Kidney capillary endothelial cell (primary cell): ENCODE measurements at places on chromosomes 7 and 10.

DNA sequence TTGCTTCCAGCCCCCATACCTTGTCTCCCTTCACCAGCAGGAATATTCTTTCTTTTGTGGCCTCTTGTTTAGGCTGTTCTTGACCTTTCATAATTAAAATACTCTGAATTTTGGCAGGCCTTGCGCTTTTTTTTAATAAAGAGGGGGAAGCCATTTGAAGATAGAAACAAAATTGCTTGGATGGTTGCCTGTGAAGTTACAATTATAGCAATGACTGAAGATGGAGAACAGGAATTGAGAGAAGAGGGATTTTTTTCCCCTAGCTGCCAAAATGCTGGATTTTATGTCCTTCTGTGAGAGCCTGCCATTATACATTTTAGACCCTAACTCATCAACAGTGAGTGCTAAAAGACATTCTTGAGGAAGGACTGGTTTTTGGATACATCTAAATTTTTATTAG lies 24.8 kb downstream of the FGFBP3 start:
- no peak for DNase-seq

DNA sequence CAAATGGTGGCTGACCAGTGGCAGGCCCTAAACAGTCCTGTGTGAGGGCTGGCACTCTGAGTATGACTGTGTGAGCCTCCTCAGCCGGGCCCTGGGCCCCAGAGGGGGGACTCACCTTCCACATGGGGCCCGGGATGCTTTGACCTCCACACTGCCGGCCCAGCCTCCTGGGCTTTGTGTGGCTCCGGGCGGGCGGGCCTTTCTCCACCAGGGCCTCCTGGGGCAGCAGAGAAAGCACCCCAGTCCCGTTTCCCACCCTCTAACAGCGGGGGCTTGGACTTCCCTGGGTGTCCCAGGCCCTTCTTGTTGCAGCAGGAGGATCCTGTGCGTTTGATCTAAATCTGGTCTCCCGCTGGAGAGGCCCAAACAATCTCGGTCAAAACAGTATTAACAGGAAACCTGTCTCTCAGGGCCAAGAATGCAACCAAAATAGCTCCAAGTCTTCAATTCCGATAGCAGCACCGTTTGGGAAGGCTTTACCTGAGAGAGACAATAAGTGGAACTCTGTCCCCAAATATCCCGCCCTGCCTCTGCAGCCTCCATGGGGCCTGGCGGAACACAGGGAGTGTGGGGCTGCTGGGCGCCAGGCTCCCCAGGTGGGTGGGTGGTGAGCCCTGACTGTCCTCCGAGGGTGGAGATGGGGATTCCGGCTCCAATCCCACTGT lies 104.8 kb upstream of the ZNF32 start:
- DNase-seq: no peak

DNA sequence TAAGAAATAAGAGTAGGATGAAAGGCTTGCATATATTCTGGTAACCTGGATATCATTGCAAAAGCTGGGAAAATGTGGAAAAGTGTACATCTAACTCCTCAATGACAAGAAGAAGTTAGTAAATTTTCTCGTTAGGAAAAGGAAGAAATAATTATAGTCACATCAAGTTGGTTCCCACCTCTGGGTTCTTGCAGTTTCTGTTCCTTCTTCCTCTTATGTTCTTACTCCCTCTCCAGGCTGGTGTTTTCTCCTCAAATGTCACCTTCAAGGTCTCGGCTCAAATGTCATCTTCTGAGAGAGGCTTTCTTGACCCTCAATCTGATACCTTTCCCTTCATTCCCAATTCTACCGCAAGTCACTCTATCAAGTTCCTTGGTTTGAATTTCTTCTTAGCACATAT lies 64.4 kb downstream of the ENTPD1 start:
- DNase-seq: no peak

DNA sequence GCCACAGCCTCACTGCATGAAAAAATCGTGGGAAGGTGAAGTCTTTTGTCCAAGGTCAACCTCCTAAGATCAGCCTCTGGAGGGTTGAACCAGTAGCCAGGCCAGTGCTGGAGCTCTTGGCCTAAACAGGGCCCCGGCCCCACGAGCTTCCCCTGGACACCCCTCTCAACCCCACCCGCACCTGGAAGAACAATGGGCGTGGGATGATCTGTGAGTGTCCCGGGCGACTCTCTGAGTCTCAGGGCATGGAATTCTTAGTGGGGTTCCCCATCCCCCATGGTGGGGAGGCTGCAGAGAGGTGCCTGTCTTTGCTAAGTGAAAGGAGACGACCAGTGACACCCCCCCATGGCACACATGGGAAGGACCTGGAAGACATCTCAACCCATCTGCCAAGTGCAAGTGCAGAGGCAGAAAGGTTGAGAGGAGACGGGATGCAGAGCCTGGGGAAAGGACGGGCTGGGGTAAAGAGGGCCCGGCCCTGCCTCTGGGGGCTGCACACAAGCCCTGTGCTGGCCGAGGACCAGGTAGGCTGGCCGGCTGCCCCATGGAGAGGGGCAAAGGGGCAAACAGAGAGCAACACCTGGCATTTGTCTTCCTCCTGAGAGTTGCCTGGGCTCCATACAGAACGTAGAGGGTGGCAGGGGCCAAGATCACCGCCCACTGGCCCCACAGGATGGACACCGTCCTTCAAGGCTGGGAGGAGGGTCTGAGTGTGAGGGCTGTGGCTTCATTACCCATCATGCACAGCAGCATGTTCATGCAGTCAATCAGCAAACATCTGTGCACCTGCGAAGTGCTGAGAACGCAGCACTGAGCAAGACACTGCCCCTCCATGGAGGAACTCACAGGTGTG lies 163.0 kb upstream of the PPP2R2D start:
- DNase-seq: no peak

DNA sequence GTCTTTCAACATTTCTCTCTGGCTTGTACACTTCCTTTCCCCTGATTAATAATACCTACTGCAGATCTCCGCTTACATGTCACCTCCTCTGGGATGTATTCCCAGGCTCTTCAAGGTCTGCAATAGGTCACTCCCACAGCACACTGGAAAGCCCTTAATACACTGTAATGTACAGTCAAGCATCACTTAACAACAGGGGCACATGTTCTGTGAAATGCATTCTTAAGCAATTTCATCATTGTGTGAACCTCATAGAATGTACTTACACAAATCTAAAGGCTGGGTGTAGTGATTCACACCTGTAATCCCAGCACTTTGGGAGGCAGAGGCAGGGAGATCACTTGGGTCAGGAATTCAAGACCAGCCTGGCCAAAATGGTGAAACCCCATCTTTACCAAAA lies 1.9 kb downstream of the COX15 start:
- DNase-seq: no peak

DNA sequence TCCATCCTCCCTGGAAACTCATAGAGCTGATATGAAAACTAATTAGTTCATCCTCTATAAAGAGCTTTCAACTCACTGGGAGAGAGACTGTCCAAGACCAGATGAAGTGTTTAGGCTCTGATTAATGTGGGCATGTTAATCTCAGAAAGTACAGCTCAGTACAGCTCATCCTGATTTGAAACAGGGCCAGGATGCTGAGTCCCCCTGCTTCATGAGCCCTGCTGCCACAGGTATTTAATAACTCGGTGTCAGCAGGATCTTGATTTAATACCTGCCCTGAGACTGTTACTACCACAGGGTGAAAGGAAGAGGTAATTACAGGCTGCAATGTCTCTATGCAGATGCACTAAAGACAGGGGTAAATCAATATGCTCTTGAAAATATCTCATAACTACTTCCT lies 10.8 kb downstream of the LMOD2 start:
- no peak for DNase-seq

- DNase-seq: no peak
These were observed 354.1 kb upstream of the VSTM2A start for GRCh38 chr7:54187886-54188685.

DNA sequence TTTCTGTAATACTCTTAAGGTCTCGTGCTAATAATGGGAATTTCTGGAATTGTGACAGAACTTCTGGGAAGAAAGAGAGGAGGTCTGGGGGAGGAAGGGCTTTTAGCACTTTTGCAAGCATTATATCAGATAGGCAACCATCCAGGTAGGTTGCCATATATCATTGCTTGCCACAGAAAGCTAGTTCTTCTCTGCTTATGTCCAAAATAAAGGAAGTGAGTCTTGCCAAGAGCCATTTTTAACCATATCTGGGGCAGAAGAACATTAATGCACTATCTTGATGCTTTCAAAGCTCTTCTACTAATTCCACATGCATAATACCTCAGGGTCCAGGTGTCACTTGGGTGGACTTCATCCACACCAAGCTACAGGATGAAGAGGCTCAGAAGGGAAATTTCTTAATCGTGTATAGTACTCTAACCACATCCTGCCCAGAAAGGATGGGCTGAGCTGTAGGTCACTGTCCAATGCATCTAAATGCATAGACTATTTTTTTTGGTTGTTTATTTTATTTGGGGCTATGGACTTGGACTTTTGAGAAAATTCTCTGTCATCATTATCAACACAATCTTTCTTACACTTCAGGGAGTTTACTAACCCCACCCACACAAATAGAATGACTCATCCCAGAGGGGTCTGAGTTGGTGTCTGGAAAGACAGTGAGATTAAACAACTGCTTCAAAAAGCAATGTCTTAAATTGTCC lies 68.9 kb upstream of the ADO start:
- DNase-seq: no peak

GRCh38 chr10:974038-974784 lies 14.0 kb upstream of the GTPBP4 start:
- no peak for DNase-seq

DNA sequence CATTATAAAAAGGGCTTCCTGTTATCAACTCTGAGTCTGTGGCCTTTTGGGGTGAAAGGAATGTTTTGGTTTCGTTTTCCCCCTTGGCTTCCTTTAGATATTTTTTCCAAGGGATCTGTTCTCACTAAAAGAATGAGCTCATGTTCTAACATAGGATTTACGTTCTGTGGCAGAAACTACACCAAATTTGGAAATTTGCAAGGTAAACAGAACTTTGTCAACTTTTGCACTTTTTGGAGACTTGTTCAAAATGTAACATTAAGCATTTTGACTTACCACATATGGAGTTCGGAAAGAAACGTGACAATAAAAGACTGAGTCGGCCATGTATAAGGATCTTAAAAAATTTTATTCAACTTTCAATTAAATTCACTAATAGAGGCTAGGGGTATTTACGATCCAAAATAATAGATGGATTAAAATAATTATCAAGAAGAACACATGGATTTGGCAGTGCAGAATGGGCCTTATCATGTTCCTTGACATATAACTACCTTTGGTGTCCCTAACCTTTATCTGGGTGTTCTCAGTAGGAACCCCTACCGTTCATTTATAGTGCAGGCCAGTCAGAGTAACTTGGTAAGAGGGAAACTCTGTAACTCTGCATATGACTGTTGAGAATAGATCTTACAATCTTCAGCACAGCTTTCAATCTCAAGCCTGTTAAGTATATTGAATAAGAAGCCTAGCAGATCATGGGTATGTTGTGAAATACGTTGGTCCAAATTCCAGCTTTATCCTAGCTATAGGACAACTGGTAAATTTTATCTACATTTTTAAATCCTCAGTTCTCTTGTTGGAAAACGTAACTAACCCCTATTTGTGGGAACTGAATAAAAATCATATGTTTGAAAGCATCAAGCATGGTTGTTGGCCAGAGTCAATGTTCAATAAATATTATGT lies 11.8 kb downstream of the CPED1 start:
- no peak for DNase-seq

DNA sequence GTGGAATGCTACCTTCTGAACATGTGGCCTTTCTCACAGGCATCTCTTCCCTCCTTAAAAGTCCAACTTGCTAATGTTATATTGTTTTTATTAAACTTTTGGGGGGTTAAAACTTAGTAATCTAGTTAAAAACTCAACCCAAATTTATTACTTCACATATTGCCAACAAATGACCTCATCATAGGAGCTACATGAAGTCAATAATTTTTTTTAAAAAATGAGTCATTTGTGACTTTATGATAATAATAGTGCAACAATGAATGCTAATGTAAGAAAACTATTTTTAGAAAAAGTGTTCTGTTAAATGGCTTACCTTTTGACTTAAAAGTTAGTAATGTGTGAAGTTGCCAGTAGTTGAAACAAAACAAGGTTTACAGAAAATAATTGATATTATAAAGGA lies 325.9 kb upstream of the FZD1 start:
- peak; percentile 24 for DNase-seq

DNA sequence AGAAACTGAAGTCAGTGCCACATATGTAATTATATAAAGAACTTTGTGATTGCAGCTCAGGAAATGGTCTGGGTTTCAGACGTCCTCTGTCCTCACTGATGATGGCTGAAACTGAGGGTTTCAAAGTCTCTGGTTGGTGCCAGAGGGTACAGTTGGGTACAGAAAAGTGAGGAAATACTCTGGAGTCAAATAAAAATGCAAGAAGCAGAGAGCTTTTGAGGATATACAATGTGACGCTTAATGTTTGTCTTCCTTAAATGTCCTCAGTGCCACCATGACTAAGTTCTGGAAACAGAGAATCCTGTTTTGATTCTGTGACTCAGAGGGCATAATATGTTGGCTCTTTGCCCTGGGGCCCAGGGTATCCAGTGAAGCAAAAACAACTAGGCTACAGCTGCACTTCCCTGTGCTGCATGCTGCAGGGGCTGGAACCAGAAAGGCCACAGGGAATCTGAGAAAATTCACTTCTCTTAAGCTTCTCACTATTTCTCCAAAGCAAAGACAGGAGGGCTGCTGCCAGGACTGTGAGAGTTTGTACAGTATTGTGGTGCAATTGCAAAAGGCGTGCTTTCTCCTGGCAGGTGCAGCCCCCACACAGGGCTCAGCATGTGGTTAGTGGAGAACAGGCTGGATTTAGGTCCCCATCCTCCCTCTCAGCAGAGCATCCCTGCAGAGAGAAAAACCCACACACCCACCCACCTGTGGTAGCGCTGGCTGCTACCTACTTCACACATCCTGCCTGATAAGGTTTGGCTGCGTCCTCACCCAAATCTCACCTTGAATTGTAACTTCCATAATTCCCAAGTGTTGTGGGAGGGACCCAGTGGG lies 169.5 kb upstream of the SVIL start:
- DNase-seq: peak; percentile 97
